ENCODE measurements at places on chromosomes 12 and 14. TPM values are rescaled to one million over a fixed set of nuclear protein-coding genes. Genes with fewer than 3 reads are reported as not detected.

The RNU6-8 gene
- not detected for total RNA-seq

DNA sequence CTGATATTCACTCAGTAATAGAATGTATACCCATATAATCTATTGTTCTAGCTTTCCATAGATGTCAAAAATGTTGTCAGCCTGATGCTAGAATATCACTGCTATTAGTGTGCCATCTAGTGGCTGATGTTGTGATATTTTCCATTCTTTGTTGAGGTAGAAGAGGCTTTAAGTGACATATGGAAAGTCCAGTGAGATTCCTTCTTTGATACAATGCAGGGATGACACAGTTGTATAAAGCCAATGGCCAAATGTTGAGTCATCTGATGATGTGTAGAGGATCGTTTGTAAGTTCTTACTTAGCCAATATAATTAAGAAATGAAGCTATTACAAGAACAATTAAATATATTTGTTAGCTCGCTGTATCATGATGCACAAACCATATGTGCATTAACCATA lies 58.1 kb upstream of the PCED1B start:
- DNase-seq = no peak

The SLC25A21 gene
- not detected for total RNA-seq

The P2RX7 gene
- 11.3 TPM for total RNA-seq

GRCh38 chr12:124531281-124531745 lies 36.1 kb downstream of the NCOR2 start:
- no peak for DNase-seq

DNA sequence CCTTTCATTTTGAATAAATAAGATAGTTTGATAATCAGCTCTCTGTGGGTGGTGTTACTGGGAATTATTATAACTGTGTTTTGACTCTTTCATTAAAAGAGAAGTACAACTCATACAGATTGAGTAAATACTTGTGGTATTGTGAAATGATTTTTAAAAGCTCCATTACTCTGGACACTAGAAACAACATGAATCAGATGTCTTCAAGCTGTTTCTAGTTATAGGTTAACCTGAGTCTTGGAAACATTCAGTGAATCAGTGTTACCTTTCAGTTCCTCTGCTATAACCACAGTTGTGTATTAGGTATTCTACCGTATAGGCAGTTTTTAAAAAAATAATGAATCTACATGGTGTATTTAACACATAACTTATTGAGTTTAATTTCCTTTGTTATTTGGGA lies 128.4 kb upstream of the SSTR1 start:
- no peak for DNase-seq

- DNase-seq = no peak
These were observed 4.9 kb upstream of the YEATS4 start for GRCh38 chr12:69354556-69355187.

The EFS gene
- total RNA-seq = not detected

GRCh38 chr14:67453575-67454300 lies 34.8 kb downstream of the TMEM229B start:
- DNase-seq = no peak

- DNase-seq = no peak
These were observed 43.8 kb downstream of the LRCOL1 start for GRCh38 chr12:132566516-132567131.

DNA sequence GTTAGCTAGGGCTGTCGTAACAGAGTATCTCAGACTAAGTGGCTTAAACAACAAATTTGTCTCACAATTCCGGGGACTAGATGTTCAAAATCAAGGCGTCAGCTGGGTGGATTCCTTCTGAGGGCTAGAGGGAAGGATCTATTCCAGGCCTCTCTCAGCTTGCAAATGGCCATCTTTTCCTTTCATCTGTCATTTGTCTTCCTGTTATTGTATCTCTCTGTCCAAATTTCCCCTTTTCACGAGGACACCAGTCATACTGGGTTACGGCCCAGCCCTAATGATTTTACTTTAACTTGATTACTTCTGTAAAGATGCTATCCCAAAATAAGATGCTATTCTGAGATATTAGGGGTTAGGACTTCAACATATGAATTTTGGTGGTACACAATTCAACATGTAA lies 119.0 kb upstream of the CPSF6 start:
- DNase-seq = no peak

DNA sequence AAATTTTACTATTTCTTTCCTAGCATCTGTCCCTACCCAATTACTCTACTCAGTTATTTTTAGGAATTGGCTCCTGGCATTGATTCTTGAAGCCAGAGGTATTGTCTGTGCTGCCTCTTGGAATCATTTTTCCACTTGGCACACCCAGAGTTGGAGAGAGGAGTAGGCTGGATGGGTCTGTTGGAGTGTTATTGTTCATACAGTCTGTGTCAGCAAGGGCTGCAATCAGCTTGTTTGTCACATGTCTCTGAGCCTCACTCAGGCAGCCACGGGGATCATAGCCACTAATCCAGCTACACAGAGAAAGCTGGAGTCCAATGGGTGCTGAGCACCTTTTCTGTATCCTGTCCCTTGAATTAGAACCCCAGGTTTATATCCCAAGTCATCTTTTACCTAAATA lies 176.0 kb upstream of the DYRK2 start:
- no peak for DNase-seq

DNA sequence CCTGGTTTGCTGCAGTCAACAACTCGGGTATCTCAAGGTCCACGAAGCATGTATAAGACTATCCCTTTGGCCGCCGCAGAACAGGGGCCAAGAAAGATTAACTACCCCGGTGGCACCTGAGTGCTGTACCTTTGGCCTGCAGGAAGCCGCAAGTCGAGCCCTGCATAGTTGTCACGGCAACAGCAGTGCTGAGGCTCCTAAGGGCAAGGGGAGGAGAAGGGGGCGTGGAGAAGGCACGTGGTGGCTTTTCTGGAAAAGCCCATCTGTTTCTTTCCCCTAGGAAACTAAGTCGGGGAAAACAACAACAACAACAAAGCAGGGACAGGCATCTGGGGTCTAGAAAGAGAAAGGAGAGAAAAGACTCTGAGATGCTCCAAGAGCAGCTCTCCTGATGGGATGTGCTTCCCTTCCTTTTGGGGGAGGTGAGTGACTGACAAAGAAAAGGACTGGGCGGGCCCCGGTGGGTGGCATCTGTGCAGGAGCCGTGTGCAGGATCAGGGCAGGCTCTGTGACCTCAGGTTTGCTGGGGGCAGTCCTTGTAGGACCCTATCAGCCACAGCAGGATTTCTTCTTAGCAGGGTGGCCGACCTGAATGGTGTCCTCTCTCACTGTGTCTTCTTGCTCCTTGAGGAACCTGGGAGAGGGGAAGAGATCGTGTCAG lies 123.9 kb downstream of the PRMT8 start:
- no peak for DNase-seq

GRCh38 chr12:51729331-51729730 lies 119.2 kb downstream of the FIGNL2 start:
- DNase-seq = no peak

DNA sequence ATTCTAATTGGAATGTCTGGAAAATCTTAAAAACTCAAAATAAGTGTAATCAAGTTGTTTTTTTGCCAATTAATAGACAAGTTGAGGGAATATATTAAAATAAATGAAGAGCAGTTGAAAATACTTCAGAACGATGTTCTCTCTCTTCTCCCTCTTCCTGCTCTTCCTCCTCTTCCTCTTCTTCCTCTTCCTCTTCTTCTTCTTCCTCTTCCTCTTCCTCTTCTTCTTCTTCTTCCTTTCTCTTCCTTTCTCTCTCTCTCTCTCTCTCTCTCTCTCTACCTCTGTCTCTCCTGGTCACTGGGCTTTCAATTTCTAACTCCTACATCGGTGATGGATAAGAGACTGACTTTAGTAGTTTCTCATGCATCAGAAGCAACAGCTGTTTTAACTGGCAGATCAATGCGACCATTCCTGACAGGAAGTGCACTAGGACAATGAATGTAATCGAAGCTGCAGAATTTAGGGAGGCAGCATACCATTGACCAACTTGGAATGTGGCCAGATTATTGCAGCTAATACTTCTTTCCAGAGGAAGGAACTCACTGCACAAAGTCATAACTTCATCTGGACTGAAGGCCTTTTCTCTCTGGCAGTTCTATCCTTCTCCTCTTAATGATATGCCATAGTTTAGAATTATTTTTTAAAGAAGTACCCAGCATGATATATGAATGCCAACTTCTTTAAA lies 13.8 kb upstream of the TMTC2 start:
- DNase-seq = no peak

DNA sequence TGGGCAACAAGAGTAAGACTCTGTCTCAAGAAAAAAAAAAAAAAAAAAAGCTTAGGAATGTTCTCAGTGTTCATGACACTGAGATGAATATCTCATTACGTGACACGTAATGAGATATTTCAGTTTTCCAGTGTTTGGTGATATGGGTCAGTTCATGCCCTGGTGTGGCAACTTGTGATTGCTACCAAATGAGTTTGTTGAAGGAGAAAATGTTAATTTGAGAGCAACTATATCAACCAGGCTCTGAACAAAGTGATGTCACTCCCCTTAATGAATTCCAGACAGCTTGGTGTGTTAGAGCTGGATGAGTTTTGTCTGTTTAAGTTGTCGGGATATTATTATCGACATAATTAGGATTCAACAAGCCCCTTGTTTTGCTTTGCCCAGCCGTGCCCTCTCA lies 211.7 kb downstream of the DPF3 start:
- no peak for DNase-seq

- no peak for DNase-seq
These were observed 276.9 kb downstream of the NOVA1 start for GRCh38 chr14:26320886-26321285.

The TRIM9 gene
- total RNA-seq = 0.36 TPM

DNA sequence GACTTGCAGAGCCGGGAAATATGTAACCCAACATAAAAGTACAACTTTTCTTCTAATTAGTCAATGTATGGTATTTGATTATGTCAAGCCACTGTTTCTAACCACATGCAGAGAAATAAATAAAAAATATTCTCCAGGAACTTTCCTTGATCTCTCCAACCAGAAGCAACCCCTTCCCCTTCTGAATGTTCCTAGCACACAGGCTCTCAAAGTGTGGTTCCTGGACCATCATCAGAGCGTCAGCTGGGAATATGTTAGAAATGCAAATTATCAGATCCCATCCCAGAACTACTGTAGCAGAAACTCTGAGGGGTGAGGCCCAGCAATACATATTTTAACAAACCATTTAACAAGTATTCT lies 21.0 kb upstream of the ITPR2 start:
- no peak for DNase-seq

DNA sequence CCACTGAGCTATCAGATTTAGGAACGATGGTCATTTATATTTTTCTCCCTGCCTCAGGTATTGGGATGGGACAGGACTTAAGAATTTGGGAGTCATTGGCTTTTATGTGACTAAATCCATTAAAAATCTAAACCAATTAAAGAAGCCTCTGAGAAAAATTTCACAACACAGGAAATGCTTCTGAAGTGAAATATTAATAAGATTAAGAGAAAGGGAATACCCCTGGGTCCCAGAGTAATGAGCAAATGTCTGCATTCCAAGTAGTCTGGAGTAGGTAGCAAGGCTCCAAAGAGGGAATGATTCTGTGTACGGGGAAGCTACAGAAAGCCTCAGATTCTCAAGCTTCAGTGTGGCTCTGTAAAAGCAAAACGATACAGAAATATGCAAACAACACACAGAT lies 707 bp upstream of the MED6 start:
- DNase-seq = no peak

DNA sequence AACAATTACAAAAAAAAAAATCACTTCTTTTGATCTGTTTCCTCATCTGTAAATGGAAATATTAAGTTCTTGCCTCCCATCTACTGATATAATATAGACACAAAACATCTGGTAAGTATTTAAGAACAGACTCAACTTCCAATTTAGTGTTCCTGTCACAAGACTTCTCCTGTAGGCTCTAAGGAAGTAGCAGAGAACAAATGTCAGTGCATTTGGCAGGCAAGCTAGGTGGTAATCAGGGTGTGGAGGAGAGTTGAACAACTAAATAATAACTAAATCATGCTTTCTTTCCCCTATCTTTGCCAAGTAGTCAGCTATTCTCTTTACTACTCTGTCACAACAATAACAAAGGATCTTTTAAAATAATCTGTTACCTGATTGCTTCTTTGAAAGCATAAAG lies 22.1 kb downstream of the BAZ1A start:
- DNase-seq = no peak

DNA sequence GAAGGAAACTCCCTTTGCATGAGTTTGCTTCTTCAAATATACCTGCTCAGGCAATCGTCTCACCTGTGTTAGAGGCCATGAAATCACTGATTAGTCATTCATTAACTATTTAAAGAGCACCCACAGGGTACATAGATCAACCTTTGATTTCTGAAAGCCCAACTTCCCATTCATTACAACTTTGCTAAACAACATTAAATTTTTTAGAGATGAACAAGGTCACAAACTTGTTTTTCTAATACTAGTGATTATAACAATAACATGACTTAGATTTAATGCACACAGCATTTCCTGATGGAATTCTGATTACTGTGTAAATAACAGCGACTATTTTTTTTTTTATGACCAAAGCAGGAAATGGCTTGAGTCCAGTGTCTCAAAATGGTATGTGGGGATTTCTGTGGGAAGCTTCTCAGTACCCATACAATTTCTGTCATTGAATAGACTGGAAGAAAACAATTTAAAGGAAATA lies 5.4 kb upstream of the ERO1A start:
- DNase-seq = no peak

The TAS2R50 gene
- not detected for total RNA-seq

The ZDHHC22 gene
- not detected for total RNA-seq

DNA sequence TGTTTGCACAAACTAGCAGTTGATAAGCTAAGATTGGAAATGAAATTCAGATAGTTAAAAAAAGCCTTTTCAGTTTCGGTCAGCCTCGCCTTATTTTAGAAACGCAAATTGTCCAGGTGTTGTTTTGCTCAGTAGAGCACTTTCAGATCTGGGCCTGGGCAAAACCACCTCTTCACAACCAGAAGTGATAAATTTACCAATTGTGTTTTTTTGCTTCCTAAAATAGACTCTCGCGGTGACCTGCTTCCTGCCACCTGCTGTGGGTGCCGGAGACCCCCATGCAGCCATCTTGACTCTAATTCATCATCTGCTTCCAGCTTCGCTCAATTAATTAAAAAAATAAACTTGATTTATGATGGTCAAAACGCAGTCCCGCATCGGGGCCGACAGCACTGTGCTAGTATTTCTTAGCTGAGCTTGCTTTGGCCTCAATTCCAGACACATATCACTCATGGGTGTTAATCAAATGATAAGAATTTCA lies 335.6 kb downstream of the TMEM121 start:
- peak; percentile 61 for DNase-seq

GRCh38 chr12:11202811-11203210 lies 16.1 kb upstream of the TAS2R42 start:
- no peak for DNase-seq

- DNase-seq = peak; percentile 65
These were observed 593 bp downstream of the CFL2 start for GRCh38 chr14:34713681-34714319.

DNA sequence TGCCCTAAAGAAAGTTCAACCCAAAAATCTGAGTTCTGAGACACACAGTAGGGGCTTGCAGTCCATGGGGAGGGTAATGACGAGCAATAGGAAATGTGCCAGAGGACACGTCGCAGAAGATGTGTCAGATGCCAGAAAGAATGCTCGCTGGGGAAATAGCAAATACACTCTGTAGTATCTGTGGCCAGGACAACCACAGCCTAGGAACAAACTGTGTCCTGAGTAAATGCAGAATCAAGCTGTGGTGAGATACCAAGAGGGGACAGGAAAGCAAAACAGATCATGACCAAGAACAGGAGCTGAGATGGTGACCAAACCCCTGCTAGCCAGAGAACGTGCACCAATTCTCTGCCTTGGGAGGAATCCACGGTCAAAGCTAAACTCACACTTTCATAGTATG lies 9.1 kb downstream of the CRACR2A start:
- DNase-seq = peak; percentile 72

- no peak for DNase-seq
These were observed 466.6 kb downstream of the EGLN3 start for GRCh38 chr14:33484264-33484663.

- DNase-seq = no peak
These were observed 27.5 kb downstream of the UNC79 start for GRCh38 chr14:93458234-93458633.
